ENCODE measurements at places on chromosomes 4 and X.
A peak's percentile ranks its signal among the peaks of the same experiment; 100 is the strongest.

- DNase-seq: no peak
Observed at GRCh38 chrX:7083021-7083420, 64.5 kb upstream of the STS start.

GRCh38 chrX:129534816-129535578, 5.1 kb upstream of the OCRL start:
- DNase-seq: no peak

DNA sequence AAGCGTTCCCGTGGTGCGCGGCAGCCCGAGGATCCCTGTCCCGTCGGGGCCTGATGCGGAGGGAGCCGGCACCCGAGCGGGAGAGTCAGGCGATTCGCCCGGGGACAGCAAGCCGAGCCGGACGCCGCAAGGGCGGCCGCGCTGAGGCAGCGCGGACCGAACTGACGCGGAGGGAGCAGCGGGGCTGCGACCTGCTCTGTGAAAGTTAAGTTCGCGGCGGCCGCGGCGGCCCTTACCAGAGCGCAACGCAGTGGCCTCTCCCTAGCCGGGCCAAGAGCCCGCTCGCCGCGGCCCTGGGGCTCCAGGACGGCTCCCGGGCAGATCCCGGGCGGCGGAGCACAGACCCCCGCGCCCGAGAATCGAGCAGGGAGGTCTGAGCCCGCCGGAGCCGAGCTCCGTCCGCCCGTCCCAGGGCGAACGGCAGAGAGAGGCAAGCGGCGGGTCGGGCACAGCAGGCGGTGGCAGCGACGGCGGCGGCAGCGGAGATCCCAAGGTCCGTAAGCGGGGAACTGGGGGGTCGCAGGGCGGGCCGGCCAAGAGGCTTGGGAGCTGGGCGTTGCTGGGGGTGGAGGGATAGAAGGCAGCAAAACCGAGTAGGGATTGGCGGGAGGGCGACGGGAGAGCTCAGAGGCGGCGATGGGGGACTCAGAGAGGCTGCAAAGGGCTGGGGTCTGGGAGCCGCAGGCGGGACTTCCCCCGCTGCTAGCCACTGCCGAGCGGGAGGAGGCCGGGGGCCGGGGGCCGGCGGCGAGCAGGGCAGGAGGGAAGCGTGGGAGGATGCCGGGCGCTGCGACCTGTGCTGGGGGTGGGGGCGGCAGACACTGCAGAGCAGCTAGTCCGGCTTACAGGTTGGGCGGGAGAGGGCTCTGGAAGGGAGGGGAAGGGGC, 1.0 kb downstream of the GPR50 start:
- DNase-seq: no peak

- DNase-seq: no peak
Observed at GRCh38 chrX:24301060-24301459, 12.8 kb downstream of the SUPT20HL2 start.

DNA sequence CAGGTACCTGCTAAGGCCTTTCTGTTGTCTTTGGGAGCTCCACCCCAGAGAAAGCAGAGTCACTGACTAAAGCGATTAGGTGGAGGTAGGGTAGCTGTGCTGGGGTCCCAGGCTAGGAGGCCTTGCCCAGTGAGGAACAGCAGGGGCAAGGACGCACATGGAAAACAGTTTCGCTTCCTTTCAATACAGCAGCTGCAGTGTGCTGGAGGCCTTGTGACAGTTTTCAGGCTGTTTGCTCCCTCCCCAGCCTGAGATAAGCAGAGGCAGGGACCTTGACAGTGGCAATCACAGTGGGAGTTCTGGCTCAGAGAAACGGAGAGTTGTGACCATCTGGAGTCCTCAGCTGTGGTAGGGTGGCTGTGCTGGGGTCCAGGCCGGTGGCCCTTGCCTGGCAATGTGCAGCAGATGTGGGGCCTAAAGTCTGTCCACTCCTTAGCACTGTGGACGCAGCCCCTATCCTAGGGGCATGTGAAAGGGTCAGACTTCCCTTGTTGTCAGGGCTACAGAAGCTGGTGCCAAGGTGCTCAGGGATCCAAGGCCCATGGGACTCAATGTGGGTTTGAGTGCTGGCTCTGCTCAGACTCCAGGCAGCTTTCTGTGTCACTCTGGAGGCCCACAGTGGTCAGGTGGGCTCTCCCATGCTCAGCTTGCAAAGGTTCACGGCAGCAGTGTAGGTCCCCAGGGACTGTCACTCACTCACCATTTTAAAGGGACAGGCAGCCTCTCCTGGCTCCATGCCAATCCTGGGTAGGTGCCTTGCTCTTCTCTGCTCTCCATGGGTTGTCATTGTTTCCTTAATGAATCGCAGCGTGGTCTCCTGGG, 534.9 kb upstream of the FMR1 start:
- no peak for DNase-seq

DNA sequence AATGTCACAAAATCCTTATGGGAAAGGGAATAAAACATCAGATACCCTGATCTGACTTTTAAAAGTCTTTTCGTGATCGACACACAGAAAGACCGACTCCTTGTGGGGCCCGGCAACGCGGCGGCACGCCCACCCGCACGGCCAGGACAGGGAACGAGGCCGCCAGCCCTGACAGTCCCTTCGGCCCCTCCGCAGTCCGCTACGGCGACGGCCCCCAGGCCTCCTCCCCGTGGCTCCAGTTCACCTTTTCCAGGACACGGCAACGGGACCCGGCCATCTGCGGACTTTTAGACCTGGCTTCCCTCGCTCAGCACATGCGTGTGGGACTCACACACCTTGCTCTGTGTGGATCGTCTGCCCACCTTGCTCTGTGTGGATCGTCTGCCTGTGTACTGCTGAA, 33.6 kb upstream of the GTPBP6 start:
- no peak for DNase-seq

- peak; percentile 21 for DNase-seq
Observed at GRCh38 chr4:15735536-15735935, 32.7 kb downstream of the BST1 start.

Measured in midbrain (tissue), 1 donor.